SJSA1 (cell line): ENCODE measurements at places on chromosomes 7 and 10. TPM values are rescaled to one million over a fixed set of nuclear protein-coding genes. Genes with fewer than 3 reads are reported as not detected.

DNA sequence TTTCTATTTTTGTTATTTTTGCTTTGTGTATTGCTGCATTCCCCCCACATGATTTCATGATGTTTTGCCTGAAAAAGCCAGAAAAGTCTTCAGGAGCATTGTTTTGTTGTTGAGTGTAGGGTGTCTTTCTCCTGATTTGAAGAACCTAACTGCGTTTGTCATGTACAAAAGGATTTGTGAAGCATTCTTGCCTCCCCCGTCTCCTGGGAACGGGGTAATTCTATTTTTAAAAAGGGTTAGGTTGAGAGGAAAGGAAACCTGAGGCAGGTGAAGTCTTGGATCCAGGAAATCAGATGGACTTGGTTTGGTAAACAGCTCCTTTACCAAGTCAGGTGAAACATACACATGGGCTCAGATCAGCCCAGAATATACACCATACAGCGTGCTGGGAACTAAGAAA is 26.0 kb upstream of the BTBD16 start:
- DNase-seq, result no peak

- peak; percentile 89 for DNase-seq
Measured at GRCh38 chr7:102117743-102118142, 168.9 kb upstream of the SH2B2 start.

GRCh38 chr10:115398026-115398425 is 304.9 kb downstream of the ATRNL1 start:
- no peak for DNase-seq

CYP3A5 gene
- total RNA-seq, result 0.37 and 1.8 TPM in 2 replicates

ABCB1 gene
- 3.0 and 4.9 TPM in 2 replicates for total RNA-seq
